ENCODE measurements at places on chromosomes 16 and 17. TPM values are rescaled to one million over a fixed set of nuclear protein-coding genes. Genes with fewer than 3 reads are reported as not detected.

GRCh38 chr16:25005445-25006306, 9.5 kb downstream of the ARHGAP17 start:
- no peak for DNase-seq

DNA sequence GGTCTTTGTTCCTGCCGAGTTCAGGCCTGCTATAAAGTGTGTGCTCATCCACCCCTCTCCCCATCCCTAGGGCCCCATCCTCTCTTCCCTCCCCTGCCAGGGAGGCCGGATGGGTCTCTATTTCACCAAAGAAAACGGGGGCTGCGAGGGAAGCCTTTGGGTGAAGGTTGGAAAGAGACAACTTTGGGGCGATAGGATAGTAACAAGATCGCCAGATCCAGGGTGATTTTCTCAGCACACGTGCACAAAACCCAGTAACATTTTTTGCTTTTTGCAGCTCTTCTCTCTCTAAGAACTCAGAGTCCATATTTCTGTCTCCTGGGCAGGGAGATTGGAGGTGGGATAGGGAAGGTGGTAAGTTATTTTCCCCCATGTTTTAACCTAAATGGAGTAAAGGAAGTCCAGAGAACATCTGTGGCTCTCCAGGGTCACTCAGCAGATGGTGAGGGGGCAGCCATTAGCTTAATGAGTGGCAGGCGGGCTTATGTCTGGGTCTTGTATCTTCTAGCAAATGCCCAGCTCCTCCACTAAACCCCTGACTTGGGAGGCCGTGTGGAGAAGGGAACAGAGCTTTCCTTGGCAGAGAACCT, 6.9 kb downstream of the CCR7 start:
- DNase-seq = no peak

- no peak for DNase-seq
Observed at GRCh38 chr17:68301438-68301959, 10.2 kb downstream of the ARSG start.

GRCh38 chr17:67449065-67449464, 72.0 kb downstream of the PITPNC1 start:
- no peak for DNase-seq

DNA sequence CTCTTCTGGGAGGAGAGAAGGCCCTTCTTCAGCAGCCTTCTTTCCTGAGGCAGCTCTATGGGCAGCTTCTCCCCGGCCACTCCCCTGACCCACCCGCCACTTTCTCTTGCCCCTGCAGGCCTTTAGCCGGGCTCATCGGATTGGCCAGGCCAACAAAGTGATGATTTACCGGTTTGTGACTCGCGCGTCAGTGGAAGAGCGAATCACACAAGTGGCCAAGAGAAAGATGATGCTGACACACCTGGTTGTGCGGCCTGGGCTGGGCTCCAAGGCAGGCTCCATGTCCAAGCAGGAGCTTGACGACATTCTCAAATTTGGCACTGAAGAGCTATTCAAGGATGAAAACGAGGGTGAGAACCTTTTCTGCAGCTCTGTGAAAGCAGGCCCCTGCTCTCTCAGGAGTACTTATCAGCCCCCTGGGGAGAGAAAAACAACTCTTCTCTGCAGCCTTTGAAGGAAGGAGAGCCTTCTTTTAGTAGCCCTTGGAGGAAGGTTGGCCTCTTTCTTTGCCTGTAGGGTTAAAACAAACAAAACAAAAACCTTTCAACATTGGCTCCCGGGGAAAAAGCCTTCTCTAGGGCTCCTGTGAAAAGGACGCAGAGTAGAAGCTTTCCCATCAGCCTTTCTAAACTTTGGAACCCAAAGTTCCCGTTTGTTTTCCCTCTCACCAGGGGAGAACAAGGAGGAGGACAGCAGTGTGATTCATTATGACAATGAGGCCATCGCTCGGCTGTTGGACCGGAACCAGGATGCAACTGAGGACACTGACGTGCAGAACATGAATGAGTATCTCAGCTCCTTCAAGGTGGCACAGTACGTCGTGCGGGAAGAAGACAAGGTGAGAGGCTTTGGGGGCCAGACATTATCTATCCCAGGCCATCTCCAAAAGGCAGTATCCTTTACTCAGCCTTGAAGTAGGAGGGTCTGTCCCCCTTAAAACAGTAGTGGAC, 12.7 kb downstream of the RNF227 start:
- DNase-seq = no peak

DNA sequence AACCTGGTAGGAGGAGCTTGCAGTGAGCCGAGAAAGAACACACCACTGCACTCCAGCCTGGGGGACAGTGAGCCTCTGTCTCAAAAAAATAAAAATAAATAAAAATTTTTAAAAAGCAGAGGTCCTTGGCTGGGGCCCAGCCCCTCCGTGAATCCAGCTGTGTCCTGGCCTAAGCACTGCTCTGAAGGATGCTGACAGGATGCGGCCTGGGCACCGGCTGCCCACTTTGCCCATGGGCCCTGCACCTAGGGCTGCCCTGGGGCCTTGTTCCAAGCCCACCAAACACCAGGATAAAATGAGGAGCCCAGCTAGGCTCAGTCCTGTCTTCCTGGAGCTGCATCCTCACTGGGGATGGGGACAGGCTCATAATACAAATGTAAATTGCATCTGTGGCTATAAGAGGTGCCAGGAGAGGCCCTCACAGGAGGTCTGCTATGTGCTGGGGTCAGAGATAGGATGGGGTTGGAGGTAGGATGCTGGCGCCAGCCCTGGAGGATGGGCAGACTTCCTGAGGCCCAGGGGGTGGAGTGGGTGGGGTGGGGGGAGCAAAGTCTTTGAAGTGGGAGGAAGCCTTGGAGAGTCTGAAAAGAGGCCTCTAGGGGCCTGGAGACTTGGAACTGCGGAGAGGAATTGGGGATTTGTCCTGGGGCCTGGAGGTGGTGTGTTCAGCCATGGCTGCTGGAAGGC, 6.2 kb downstream of the C16orf89 start:
- no peak for DNase-seq

Gene TEKT5
- not detected for total RNA-seq

DNA sequence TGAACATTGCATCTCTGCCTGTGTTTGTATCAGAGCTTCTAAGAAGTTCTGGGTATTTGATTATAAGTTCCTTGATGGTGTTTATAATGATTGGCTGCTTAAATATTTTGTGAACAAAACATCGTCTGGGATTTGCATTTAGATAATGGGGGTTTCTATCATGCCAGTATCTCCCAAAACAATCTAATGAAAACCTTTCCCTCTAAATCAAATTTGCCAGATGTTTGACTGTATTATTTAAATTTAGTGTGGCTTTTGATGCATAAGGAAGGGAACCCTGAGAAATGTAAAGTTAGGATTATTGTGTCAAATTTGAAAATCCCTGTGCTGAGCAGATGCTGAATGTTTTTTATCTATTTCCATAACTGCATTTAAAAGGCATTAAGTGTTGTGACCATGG, 159.9 kb downstream of the HS3ST3A1 start:
- no peak for DNase-seq

GRCh38 chr16:88391144-88391850, 8.5 kb downstream of the ZNF469 start:
- no peak for DNase-seq
